Motor neuron (in vitro differentiated cells): ENCODE measurements at places on chromosomes 12 and 14. TPM values are rescaled to one million over a fixed set of nuclear protein-coding genes. Genes with fewer than 3 reads are reported as not detected.
A peak's percentile ranks its signal among the peaks of the same experiment; 100 is the strongest.

GRCh38 chr12:51941011-51941581, 10.4 kb upstream of the ACVR1B start:
- peak; percentile 28 for ATAC-seq

Gene EFCAB11
- 9.1 and 9.4 TPM in 2 replicates for total RNA-seq

Gene ZNF385A
- total RNA-seq = 3.6 and 3.8 TPM in 2 replicates

Gene WDR20
- total RNA-seq = 24.7 and 26.9 TPM in 2 replicates

GRCh38 chr12:127717278-127717677, 549.7 kb upstream of the TMEM132C start:
- no peak for ATAC-seq

- ATAC-seq = peak; percentile 69
These were observed 72.4 kb downstream of the MAP1LC3B2 start for GRCh38 chr12:116631619-116632018.

GRCh38 chr12:114996382-114996781, 312.4 kb upstream of the TBX3 start:
- ATAC-seq = no peak

- ATAC-seq = no peak
These were observed 43.9 kb upstream of the ABCC9 start for GRCh38 chr12:21985155-21985554.
